Fibroblast of villous mesenchyme (primary cell): ENCODE measurements at places on chromosomes 1 and 21. TPM values are rescaled to one million over a fixed set of nuclear protein-coding genes. Genes with fewer than 3 reads are reported as not detected.
A peak's percentile ranks its signal among the peaks of the same experiment; 100 is the strongest.

Gene S100A5
- total RNA-seq, result 0.32 TPM in 1 of 2 replicates, not detected in the other

Gene OR6N1
- total RNA-seq, result not detected in 2 replicates

Gene SPRR2A
- total RNA-seq, result not detected in 2 replicates

Gene CSF1
- total RNA-seq, result 24.5 and 64.8 TPM in 2 replicates

Gene TMPRSS3
- not detected in 2 replicates for total RNA-seq

Gene C1orf115
- 3.5 and 4.5 TPM in 2 replicates for total RNA-seq

Gene C8B
- total RNA-seq, result not detected in 2 replicates

Gene C1orf210
- not detected in 2 replicates for total RNA-seq

Gene OR6K3
- total RNA-seq, result not detected in 2 replicates

Gene PHACTR4
- 11.6 and 12.1 TPM in 2 replicates for total RNA-seq

Gene SARS1
- 235 and 310 TPM in 2 replicates for total RNA-seq

Gene CACNA1S
- not detected in 2 replicates for total RNA-seq

Gene CLCA2
- 0.43 TPM in 1 of 2 replicates, not detected in the other for total RNA-seq

Gene PPIAL4G
- not detected in 2 replicates for total RNA-seq

Gene NUCKS1
- total RNA-seq, result 206 and 233 TPM in 2 replicates

Gene SAMD13
- under 0.01 and 0.64 TPM in 2 replicates for total RNA-seq

Gene NBPF6
- total RNA-seq, result under 0.01 TPM in 1 of 2 replicates, not detected in the other

- no peak for DNase-seq
These were observed 57.3 kb upstream of the CSF3R start for GRCh38 chr1:36540056-36540455.

DNA sequence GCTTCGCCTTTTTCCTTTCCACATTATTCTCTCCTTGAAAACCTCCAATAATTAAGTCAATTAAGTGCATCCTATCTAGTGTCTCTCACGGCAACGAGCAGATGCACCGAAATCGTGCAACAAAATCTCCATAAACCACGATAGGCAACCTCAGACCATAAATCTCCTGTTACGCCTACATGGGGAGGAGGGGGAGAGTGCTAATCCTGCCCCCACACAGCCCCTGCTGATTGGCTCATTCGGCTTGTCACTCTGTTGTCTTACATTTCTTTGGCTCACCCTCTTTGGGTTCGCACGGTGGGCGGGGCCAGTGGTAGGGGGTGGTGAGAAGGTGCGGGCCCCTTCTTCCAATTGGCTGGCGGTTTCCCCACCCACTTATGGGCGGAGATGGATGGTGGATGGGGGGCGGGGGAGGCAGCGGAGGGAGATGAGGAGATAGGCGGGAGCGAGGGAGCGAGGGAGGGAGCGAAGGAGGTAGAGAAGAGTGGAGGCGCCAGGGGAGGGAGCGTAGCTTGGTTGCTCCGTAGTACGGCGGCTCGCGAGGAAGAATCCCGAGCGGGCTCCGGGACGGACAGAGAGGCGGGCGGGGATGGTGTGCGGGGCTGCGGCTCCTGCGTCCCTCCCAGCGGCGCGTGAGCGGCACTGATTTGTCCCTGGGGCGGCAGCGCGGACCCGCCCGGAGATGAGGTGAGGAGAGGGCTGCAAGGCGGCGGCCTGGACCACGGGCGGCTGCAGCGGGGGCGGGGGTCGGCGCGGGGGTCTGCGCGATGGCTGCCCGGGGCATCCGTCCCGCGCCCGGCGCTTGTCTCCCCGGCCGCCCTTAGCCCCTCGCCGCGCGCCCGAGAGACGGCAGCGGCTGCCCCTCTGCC, at the start of gene ITSN1:
TSS of gene ITSN1 (plus strand) at position 475 of the 869 bp plus-strand sequence. CDS start 76,328 bp downstream, outside the sequence.
- DNase-seq, result peak; percentile 100

- peak; percentile 86 for DNase-seq
These were observed 122.6 kb upstream of the PPP2R5A start for GRCh38 chr1:212162635-212163034.

- DNase-seq, result no peak
These were observed 21.5 kb upstream of the MTARC2 start for GRCh38 chr1:220726634-220727033.

GRCh38 chr1:100316622-100317021, 35.7 kb upstream of the CDC14A start:
- DNase-seq, result no peak

DNA sequence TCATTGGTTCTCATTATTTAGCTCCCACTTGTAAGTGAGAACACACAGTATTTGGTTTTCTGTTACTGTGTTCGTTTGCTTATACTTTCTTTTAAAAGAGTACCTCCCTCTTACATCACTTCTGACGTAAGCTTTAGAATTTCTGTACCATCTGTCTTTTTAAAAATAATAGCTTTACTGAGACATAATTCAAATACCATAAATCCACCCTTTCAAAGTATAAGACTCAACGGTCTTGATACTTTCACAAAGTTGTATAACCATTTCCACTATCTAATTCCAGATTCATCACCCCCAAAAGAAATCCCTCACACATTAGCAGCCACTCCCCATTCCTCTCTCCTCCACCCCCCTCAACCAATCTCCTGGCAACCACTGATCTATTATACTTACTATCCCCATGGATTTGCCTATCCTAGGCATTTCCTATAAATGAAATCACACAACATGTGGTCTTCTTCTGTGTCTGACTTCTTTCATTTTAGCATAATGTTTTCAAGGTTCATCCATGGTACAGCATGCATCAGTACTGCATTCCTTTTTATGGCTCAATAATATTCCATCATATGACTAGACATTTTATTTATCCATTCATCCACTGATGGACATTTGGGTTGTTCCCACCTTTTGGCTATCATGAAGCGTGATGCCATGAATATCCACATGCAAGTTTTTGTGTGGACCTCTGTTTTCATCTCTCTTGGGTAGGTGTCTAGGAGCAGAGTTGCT, 104.7 kb downstream of the HLCS start:
- DNase-seq, result no peak

DNA sequence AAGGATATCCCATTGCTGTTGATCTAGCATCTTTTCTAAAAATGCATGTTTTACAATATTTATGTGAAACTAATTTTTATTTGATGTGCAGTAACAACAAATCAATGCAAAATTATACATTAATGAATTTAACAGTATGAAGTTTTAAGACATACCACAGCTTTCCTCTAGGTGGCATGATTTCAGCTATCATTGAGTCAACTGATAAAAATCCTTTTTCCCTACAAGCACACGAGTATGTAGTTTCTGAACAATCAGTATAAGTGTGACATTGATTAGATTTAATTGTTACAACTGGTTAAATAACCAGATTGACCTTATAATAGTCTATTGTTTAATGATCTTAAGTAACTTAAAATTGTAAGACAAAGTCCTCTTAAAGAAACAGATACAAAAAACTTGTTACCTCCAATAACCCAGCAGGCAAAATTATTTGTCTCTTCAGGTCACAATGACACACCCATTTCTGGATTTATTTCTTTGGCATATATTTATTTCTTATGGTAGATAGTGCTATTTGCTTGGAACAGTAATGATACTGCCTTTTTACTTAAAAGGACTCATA, 5.8 kb upstream of the TGFB2 start:
- DNase-seq, result peak; percentile 60

- DNase-seq, result peak; percentile 24
These were observed 826 bp upstream of the CA14 start for GRCh38 chr1:150256554-150257341.

DNA sequence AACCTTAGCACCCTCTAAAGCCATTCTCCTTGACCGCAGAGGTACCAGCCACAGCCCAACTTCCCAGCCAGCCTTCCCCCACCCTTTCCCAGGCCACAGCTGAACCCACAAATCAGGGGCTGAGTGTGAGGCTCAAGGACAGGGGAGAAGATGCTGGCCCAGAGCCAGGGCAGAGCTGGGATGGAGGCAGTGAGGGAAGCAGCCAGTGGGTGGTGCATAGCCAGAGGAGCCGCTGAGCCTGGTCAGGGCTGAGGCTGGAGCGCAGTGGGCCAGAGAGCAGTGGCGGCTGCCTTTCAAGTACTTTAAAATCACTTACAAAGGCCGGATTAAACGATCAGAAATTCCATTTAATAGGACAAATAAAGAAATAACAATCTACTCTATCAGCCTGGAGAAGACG, 36.3 kb downstream of the DMAP1 start:
- DNase-seq, result no peak

DNA sequence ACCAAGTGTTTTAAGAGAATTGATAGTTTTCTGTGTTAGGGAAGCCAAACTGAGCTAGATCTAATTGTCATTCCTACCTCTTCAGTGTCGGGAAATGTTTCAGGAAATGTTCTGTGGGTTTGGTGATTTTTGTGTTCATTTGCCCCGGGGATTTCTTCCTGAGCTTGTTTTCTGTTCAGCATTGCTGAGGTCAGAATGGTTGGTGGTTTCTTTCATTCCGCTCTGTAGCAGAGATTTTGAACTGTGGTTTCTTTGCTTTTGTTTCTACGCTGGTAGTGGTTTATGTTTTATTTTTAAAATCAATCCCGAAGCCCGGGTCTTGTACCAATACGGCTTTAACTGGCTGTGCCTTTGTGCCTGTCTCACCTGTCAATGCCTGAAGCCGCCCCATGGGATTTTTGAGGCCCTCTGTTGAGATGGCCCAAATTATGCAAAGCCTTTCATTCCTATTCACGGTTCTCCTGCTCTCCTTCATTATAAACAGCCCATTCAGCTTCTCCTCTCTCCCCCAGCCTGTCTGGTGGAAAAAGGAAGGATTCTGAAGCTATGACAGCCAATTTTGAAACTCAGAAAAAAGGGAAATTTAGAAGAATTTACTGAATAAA, 417.2 kb upstream of the KAZN start:
- no peak for DNase-seq

DNA sequence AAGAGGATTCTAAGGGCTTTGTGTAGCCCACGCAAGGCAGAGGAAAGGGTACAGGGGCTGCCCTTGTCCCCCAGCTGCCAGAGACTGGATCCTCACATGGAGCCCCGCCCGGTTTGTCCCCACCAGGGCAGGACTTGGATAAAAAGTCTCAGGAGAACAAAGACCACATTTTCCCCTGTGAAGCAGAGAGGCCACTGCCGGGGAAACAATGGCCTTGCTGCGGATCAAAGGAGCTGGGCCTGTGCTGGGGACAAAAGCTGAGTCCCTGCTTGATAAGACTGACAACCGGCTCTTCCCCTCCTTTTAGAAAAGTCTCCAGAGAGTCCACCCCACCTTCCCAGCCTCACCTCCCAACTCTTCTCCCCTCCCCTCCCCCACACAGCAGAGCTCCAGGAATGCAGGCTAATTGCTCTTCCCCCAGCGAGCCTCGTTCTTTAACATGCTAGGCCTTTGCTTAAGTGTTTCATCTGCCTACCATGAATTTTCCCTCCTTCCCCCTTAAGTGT, 142.4 kb downstream of the PLPP3 start:
- no peak for DNase-seq

GRCh38 chr1:235074523-235075047, 54.1 kb downstream of the TOMM20 start:
- peak; percentile 86 for DNase-seq

- DNase-seq, result no peak
These were observed 62.8 kb upstream of the ARHGEF16 start for GRCh38 chr1:3391711-3392110.

GRCh38 chr1:205521686-205522085, 17.2 kb downstream of the CDK18 start:
- DNase-seq, result no peak

- peak; percentile 34 for DNase-seq
These were observed 33.6 kb downstream of the CHML start for GRCh38 chr1:241606544-241606943.

DNA sequence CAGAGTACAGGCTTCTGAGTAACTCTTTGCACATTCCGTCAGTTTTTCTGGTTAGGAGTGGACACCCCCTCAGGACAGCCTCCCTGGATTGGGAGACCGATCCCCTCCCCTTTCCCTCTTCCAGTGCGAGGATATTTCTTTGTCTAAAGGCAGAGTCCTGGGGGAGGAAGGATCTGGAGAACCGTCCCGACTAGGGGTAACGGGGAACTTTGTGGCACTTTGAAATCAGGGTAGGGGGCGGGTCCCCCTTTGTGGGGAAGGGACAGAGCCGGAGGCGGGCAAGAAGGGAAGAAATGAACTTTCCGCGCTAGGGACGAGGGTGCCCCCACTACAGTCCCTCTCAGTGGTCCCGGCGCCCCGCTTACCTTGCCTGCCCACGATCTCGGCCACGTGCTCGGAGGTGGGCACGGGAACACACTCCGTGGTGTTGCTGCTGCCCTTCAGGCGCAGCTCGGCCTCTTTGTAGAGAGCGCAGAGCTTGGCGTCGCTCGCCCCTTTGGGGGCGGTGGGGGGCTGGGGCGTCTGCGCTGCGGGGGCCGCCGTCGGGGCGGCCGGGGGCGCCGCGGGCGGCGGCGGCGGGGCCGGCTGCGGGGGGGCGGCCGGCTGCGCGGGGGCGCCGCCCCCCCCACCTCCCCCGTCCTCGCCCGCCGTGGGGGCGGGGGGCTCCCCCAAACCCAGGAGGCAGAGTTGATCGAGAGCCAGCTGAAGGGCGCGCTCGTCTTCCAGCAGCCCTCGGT, 917 bp downstream of the MEX3A start:
- no peak for DNase-seq

GRCh38 chr1:64826991-64827390, 82.1 kb downstream of the RAVER2 start:
- DNase-seq, result peak; percentile 9

DNA sequence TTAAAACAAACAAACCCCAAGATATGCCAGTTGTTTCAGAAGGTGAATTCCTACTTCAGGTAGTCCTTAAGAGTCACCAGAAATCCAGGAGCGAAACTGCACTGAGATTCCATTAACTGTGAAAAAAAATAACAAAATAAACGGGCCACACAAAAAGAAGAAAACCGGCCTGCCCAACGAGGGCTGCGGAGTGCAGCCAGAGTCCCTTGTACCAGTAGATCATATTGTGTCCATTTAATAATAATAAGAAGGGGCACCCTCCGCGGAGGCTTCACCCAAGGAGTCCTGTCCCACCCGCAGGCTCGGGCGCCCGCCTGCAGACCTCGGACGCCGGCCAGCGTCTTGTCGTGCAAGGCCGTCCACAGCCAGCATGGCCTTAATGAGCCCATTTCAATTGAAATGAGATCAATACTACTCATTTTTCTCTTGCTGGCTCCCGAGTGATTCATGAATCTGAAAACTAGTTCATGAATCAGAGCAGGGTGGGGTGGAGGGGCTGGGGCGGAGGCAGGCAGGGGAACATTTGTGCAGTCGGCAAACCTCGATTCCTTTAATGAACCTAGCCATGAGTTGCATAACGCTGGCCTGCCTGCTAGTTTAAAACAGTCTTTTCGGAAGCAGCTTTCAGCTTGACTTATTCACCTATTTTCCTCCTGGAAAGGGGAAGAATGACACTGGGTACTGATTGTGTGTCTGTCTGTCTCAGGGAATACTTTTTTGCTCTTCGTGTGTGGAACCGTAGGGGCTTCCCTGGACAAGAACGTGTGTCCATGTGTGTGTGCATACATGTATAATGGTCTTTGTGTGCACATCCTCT, 113.1 kb upstream of the IRF2BP2 start:
- peak; percentile 90 for DNase-seq

GRCh38 chr1:155835548-155835947, 21.5 kb downstream of the GON4L start:
- DNase-seq, result no peak

- DNase-seq, result peak; percentile 65
These were observed 10.8 kb upstream of the BCAR3 start for GRCh38 chr1:93692451-93692861.

GRCh38 chr1:15066191-15066590, 87.4 kb upstream of the TMEM51 start:
- DNase-seq, result no peak
